ENCODE measurements at places on chromosomes 4 and X.
A peak's percentile ranks its signal among the peaks of the same experiment; 100 is the strongest.

DNA sequence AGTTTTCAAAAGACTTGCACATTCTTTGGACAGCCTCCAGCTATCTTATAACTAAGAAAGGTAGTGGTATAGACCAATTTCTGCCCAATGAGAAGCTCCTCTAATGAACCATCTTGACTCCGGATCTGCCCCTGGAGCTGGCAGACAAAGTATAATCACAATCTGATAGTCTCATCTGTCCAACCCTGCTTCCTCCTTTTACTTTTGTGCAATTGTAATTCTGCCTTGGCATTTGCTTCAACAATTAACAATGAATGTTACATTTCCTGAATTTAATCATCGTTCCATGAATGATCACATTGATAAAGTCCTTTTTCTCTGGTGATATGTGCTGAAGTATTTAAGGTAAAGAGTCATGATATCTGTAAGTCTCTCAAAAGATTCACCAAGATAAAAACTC, 27.8 kb downstream of the FRYL start:
- no peak for DNase-seq

DNA sequence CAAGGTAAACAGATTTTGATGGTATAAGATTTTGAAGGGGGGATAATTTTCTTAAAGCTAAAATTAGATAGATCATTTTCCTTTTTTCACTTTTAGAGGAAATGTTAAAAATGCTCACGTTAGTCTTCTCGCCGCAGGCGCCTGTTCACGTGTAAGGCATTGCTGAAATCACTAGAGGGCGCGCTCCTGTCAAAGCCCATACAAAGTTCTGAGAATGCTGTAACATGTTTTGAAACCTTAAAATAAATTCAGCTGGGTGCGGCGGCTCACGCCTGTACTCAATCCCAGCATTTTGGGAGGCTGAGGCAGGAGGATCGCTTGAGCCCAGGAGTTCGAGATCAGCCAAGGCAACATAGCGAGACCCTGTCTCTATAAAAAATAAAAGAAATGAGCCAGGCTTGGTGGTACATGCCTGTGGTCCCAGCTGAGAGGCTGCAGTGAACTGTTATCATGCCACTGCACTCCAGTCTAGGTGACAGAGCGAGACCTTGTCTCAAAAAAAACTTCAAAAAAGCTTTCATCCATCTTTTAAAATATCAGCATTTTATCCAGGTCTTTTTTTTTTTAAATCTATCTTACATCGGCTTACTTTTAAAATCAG, 138.0 kb downstream of the RBMX2 start:
- DNase-seq = peak; percentile 57

GRCh38 chr4:30630431-30630830, 89.7 kb upstream of the PCDH7 start:
- no peak for DNase-seq

GRCh38 chr4:181822005-181822375, 421.2 kb upstream of the TENM3 start:
- no peak for DNase-seq

GRCh38 chrX:21853578-21853977, 2.2 kb upstream of the YY2 start:
- DNase-seq = no peak

DNA sequence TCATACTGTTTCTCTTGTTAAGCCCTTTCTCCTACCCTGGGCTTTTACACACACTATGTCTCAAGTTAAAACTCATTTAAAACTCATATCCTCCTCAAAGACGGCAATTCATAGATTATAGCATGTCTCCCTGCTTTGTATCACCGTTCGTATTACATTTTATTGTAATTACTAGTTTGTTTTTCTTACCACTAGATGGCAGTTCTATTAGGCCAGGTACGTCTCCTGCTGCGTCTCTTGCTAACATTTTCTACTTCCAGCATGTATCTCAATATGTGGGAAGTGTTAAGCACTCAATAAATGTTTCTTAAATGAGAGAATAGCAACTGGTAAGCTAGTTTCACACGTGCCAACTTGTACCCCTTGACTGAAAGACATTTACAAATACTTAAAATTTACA, 450.3 kb upstream of the PCDH7 start:
- peak; percentile 8 for DNase-seq

DNA sequence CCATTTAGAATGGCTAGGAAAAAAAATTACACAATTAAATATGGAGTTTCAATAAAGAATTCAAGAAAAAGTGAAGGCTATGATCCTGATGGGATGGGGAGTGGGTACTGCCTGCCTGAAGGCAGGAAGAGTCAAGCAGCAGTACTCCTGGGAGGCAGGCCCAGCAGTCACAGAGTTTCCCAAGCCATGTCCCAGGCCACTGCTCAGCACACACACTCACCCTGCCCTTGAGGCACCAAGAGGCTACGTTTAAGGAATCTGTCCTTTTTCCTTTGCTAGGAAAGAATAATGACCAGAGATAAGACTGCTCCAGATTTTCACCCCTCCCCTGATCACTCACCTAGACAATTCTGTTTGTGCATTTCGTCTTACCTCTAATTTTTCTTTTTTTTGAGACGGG, 30.2 kb downstream of the MAP7D3 start:
- no peak for DNase-seq

DNA sequence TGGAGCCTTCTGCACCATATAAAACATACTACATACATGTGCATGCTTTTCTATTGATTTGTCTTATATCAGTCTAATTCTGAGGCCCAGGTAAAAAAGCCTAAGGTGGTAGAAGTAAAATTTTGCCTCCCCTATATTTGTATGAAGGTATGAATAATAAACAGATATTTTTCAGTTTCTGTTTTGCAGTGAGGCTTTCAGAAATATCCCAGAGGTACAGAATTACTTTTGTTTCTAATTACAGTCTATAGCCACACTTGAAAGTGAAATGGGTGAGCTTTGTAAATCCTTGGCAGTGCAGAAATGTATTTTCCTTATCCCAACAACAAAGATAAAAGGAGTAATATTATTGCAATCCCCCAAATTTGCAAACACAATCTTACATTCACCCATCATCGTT, 59.5 kb downstream of the DDX60 start:
- DNase-seq = no peak

DNA sequence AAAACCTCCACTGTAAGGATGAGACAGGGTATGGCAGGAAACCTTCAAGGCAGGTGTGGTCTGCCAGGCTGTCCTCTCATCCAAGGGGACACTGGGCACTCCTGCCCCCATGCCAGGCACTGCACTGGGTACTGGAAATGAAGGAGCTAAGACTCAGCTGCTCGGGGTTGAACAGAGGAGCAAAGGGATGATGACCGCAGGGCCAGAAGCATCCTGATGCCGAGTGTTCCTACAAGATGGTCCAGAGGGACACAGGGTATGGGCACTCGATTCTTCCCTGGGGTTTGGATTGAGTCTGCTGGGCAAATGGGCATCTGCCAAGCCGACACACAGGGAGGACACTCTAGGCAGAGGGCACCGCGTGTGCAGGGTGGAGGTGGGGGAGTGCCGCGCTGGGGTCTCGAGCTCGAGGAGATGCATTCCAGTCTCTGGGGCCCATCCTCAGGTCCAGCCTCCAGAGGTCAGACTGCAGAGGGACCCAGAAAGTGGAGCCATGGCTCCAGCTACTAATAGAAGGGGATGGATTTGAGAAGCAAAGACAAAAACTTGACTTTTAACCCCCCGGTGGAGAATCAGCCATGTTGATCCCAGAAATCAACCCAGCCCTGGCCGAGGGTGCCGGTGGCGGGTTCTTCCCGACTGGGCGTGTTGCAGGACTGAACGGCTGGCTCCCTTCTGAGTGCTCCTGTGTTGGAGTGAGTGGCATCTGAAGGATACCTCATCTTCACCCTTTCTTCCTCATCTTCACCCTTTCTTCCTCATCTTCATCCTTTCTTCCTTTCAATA, 247.0 kb downstream of the AFAP1 start:
- DNase-seq = no peak

DNA sequence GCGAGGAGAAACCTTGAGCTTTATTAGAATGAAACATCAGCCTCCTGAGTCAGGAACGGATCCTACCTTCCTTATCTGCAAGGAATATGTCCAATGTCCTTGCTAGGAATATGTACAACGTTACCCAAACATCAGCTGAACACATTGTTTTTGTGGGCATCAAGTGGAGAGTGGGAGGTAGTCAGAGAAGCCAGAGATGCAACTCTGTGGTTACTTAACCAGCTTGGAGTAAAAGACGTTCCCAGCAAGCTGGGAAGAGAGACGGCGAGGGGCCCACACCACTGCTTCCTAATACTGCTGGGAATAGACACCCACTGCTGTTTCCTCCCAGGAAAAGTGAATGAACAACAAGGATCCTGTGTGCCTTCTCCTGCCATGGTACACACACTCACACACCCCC, 74.4 kb upstream of the PLAC1 start:
- peak; percentile 54 for DNase-seq

- no peak for DNase-seq
Observed at GRCh38 chrX:67718926-67719325, 175.1 kb downstream of the AR start.

GRCh38 chr4:98027827-98028226, 115.4 kb downstream of the STPG2 start:
- DNase-seq = peak; percentile 2

DNA sequence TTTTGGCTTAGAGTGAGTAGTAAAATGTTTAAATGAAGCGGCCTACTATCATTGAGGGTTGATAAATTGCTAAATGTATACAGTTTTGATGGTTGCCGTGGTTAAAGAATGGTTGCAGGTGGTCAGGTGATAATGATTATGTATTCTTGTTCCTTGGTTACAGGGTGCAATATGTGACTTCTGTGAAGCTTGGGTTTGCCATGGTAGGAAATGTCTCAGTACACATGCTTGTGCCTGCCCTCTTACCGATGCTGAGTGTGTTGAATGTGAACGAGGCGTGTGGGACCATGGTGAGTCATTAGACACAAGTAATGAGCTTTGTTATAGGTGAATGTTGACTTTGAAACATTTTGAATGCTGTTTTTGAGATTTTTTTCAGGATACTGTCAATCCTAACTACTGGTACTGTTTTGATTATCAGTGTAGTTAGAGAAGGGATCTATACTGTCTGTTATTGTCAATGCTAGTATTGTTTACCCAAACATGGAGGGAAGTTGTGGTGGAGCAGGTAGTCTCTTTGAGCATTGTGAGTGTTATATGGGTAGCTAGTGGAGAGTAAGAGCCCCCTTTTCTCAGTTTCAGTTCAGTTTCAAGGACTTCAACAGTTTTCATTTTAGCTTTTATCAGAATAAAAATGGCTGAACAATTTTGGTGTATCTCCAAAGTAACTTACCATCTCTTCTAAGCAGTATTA, 8.9 kb downstream of the ZNF330 start:
- no peak for DNase-seq

- DNase-seq = no peak
Observed at GRCh38 chr4:53781629-53782457, 190.6 kb upstream of the LNX1 start.

DNA sequence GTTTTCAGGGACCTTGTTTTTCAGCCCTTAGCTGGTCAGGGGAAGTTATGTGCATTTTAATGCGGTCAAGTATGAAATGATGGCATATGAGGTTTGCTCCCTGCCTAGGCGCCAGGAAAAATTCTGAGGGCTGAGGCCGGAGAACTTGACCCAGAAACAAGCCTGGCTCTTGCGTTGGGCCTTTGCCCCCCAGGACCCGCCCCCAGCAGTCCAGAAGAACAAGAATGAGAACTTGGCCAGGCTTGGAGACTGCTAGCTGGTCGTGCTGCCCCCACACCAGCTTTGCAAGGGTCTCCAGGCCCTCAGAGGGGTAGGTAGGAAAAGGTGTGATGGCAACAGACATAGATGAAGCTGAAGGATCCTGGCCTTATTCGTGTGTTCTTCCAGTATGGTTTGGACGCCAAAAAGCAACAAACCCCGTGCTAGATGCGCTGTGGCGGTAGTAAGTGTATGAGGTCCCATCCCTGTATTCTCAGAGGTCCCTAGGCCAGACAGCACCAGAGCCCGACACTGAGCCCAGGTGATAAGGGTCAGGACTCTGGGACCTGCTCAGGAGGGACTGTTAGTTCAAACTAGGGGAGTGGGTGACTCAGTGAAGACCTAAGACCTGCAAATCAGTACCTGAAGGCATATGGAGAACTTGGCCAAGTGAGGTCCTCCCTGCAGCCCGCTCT, 10.5 kb downstream of the NKX3-2 start:
- no peak for DNase-seq

- no peak for DNase-seq
Observed at GRCh38 chr4:16065066-16065465, 18.8 kb downstream of the PROM1 start.

DNA sequence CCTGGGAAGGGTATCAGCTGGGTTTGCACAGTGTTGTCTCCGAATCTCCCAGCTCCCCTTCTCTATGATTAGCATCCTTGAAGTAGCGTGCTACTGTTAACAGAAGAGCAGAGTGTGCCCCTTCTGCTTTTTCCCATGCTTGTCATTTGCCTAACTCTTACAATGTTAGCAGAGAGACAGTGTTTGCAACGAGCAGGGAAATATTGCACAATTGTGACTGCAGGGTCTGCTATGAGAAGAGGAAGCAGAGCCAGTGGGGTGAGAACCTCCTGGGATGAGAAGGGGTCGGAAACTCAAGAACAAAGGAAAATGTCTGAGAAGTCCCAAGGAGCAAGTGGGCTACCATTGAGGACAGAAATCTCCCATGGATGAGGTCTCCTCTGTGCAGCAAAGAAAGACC, 7.8 kb upstream of the CHRNA9 start:
- peak; percentile 42 for DNase-seq

GRCh38 chrX:47235691-47236103, 2.9 kb downstream of the USP11 start:
- no peak for DNase-seq

- no peak for DNase-seq
Observed at GRCh38 chr4:187992971-187993370, 2.6 kb upstream of the ZFP42 start.

DNA sequence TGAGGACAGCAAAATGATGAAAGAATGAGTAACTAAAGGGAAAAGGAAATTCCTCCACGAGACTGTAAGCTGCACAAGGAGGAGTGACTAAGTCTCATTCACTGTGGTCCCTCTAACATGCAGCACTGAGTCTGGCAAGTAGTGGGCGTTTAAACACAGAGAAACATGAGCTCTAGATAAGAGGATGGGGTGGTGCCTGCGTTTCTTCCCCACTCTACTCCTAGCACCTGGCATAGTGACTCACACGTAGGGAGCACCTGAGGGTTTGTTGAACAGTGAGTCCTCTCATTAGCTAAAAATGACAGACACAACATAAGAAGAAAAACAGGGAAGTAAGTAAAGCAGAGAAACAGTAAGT, 105.8 kb upstream of the CBR4 start:
- DNase-seq = peak; percentile 95

- DNase-seq = no peak
Observed at GRCh38 chr4:47675806-47676205, 162.1 kb downstream of the CORIN start.

- DNase-seq = peak; percentile 42
Observed at GRCh38 chr4:139085141-139085540, 69.6 kb downstream of the NOCT start.

DNA sequence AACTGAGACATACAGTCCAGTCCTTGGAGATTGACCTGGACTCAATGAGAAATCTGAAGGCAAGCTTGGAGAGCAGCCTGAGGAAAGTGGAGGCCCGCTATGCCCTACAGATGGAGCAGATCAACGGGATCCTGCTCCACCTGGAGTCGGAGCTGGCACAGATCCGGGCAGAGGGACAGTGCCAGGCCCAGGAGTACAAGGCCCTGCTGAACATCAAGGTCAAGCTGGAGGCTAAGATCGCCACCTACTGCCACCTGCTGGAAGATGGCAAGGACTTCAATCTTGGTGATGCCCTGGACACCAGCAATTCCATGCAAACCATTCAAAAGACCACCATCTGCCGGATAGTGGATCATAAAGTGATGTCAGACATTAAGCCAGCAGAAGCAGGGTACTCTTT, 20.4 kb upstream of the FRMPD3 start:
- DNase-seq = peak; percentile 42

- DNase-seq = no peak
Observed at GRCh38 chrX:17758382-17758781, 21.1 kb downstream of the SCML1 start.

All from fibroblast of pulmonary artery (primary cell).